AG04450 (cell line): ENCODE measurements at places on chromosomes 3 and 15.

DNA sequence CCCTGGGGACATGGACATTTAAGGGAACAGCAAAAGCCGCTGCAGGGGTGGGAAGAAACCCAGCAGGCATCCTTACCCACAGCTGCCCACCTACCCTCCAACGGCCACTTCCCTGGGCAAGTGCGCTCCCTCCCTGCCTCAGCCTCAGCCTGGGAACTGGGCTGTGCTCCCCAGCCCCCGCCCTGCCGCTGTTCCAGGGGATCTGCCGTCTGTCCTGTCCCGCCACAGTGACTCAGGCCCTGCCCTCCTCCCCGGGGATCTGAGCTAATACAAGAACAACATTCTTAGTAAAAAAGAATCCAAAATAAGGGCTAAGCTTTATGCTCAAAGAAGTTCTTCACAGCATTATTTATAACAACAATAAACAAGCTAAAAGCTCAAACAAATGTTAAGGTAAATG lies 7.4 kb upstream of the IQSEC1 start:
- no peak for DNase-seq

- DNase-seq, result peak; percentile 70
These were observed 17.1 kb downstream of the ZBED2 start for GRCh38 chr3:111577798-111578685.

DNA sequence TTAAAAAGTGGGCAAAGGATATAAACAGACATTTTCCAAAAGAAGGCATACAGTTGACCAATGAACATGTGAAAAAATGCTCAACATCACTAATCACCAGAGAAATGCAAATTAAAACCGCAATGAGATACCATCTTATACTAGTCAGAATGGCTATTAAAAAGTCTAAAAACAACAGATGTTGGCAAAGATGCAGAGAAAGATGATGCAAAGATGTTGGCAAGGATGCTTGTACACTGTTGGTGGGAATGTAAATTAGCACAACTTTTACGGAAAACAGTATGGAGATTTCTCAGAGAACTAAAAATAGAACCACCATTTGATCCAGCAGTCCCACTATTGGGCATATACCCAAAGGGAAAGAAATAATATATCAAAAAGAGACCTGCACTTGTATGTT lies 53.5 kb downstream of the TLNRD1 start:
- DNase-seq, result no peak

- no peak for DNase-seq
These were observed 119.1 kb downstream of the B3GALNT1 start for GRCh38 chr3:160986069-160986468.

GRCh38 chr3:149473357-149474249 lies 894 bp upstream of the TM4SF4 start:
- no peak for DNase-seq

GRCh38 chr3:279325-279724 lies 82.8 kb downstream of the CHL1 start:
- no peak for DNase-seq

DNA sequence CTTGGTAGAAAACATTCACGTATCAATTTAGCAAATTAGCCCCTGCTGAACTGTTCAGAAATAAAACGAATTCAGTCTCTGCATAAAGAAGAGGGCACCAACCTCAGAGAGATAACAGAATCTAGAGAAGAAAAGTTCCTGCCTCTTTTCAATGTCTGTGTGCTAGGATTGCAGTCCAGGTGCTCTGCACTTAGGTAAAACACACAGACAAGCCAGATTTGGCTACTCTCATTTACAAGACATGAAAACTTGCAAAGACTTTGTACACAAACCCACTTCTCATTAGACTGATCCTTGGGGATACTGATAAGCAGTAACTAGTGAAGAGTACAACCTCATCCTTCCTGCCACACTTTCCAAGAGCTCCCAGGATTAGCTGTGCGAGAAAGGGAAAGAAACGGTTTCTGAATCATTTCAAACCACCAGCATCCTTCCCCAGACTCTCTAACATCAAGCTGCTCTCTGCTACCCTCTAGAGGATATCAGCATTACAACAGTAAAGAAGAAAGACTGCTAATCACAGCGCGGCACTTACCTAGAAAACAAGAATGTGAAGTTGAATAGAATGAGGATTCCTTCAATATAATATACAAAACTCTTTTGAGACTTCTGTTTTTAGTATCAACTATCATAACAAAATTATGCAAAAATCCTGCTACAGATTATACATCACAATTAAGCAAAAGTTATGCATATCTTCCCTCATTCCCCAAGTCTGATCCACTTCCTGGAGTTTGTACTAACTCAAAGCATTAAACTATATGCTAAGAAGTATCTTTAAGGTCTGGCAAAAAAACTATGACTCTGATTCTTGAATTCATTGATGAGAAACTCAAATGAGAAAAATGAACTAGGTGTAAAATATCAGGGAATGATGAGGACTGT lies 306.4 kb downstream of the MAGI1 start:
- DNase-seq, result peak; percentile 41

- DNase-seq, result no peak
These were observed 93.1 kb downstream of the AKAP13 start for GRCh38 chr15:85473455-85473854.

GRCh38 chr3:133676336-133677118 lies 14.8 kb upstream of the TOPBP1 start:
- DNase-seq, result no peak

DNA sequence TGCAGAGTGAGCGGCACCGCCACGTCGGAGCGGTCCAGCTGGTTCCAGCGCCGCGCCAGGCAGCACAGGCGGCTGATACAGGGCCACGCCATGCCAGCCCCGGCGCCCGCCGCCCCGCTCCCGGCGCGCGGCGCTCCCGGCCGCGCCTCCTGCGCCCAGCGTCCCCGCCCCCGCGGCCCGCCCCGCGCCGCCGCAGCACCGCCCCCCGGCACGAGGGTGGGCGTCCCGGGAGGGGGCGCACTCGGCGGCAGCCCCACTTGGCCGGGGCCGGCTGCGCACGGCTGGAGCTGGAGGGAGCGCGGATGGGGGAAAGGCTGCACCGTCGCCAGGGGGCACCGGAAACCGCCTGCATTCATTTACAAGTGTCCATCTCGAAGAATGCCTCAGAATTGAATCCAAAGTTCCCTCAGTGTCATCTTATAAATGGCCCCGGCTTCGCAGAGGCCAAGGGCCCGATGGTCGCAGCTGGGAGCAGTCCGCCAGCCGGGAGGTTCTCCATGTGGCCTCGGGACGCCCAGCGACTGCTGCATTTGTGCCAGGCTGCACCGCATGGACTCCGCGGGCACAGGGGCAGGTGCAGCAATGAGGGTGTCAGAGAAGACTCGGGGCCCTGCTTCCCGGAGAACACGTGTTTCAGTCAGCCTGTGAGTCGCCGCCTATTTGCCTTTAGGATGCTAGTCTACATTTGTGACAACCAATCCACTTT lies at the start of gene MAP6D1:
Gene MAP6D1, minus strand, starts transcription at position 122 of the 706 bp plus-strand sequence. Its CDS starts 30 bp downstream, at position 92.
- DNase-seq, result no peak

GRCh38 chr15:39682366-39682765 lies 100.3 kb downstream of the FSIP1 start:
- no peak for DNase-seq

- DNase-seq, result no peak
These were observed 573 bp upstream of the CEP152 start for GRCh38 chr15:48811325-48811958.

GRCh38 chr15:58795825-58796224 lies 24.7 kb downstream of the MINDY2 start:
- no peak for DNase-seq

DNA sequence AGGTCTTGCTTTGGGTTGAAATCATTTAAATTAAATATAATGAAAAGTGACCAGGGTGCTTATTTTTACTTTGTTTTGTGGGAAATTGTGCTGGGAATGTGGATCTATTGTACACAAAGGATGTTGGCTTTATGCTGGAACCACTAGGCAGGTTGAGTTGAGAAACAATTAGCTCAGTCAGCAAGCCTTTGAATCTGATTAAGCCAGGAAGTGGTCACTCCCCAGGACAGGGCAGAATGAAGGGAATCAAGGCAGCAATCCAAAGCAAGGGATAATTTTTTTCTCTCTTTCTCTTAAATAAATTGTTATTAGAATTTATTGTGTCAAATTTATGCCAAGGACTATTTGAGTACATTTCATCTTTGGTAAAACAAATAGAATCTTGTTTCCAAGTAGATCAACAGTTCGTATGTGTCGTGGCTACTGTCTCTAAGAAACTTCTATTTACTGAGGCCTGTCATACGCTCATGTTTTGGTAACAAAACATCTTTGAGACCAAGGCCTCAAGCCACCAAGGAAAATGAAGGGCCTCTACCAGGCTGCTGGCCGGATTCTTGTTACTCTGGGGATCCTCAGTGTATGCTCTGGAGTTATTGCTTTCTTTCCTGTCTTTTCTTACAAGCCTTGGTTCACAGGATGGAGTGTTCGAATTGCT lies at the start of gene TMEM212:
Gene TMEM212, plus strand, starts transcription at position 486 of the 655 bp plus-strand sequence. Its CDS starts 35 bp downstream, at position 521.
- no peak for DNase-seq

DNA sequence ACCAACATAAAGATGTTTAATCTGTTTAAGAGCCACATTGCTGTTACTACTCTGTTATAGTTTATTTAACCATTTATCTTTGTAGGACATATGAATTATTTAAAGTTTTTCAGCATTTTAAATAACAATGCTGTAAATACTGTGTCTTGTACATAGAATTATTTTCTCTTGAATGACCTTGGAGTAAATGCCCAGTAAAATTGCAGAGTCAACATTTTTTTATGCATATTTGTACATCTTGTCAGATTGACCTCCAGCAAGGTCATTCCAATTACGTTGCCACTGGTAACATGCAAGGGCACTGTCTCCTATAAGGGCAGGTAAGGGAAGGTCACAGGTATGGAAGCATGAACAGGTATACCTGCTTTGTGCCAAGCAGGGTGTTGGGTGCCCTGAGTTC lies 64.3 kb downstream of the RLBP1 start:
- no peak for DNase-seq

GRCh38 chr3:120454076-120454689 lies 3.4 kb upstream of the FSTL1 start:
- no peak for DNase-seq

DNA sequence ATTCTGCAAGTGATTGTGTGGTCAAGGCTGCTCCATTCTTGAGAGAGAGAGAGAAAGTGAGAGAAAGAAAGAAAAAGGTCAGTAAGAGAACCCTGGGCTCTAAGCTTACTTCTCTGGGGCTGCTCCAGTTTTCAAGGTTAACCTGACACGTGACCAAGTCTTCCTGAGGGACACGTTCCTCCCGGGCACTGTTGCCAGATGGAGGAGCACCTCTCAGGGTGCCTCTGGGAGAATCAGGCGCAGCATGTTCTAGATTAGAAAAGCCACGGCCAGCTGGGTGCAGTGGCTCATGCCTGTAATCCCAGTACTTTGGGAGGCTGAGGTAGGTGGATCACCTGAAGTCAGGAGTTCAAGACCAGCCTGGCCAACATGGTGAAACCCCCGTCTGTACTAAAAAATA lies 60.8 kb downstream of the ITGA11 start:
- no peak for DNase-seq

- DNase-seq, result no peak
These were observed 52.7 kb upstream of the NEO1 start for GRCh38 chr15:72999586-72999985.

DNA sequence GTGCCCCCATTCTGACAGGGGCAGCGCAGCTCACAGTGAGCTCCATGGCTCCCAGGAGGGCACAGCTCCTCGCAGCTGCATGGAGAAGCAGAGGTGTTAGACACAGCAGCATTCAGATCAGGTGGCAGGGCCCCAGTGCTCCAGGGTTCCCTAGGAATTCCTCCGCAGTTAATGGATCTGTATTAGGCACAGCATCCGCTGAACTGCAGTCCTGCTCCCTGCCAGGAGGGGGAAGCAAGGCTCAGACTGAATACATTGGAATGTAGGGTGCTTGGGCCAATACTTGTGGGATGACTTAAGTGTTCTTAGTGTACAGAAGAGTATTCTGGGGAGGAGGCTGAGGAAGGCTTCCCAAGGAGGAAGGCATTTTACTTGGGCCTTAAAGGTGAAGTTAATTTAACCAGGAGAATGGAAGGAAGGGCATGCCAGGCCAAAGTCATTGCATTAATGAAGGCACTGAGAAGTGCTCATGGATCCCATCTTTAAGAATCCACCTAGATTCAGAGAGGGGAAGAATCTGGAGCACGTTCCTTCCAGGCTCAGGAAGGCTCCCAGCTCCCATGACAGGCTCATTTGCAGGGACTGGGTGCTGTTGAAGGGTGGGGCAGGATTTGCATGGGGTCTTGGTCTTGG lies 111.6 kb downstream of the RAB11A start:
- peak; percentile 44 for DNase-seq

DNA sequence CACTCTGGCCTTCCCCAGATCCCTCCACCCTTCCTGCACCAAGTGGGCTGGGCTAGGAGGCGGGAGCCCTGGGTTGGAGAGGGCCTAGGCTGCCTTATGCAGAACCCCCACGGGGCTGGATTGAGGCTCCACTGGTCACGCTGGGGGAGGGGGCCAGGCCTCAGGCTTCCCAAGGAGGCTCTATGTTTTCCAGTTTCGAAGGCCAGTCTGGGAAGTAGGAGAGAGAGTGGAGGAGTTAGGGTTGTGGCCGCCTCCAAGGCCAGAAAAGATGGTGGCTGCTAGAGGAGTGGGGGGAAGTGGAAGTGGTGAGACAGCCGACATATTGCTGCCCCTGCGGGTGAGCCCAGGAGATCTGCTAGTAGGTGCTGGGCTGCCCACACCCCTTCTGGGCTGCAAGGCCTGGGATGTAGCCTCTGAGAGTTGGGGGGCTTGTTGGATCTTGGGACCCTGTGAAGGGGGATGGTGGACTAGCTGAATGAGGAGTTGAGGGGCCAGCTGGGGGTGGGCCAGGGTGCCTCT lies 1.2 kb downstream of the GNAI2 start:
- no peak for DNase-seq

DNA sequence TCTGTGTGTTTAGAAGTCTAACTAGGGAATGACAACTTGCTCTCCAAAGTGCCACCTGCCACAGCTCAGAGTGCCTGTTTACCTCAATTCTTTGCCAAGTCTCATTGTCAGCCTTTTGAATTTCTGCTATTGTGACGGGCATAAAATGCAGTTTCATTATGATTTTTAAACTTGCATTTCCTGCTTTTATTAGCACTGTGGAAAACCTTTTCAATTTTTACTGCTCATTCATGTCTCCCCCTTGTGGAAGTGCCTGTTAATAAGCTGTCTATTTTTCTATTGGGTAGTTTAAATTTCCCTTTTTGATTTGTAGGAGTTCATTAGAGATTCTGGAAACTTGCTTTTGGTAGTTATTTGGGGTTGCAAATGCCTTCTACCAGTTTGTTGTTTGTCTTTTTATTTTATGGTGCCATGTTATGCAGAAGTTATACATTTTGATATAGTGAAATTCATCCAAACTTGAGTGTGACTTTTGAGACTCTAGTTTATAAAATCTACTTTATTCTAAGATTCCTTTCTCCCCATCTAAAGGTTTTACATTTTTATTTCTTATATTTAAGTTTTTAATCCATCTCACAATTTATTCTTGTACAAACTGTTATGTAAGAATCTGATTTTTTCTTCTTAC lies 53.9 kb upstream of the FRMD4B start:
- DNase-seq, result no peak

- peak; percentile 77 for DNase-seq
These were observed 10.0 kb downstream of the PLXND1 start for GRCh38 chr3:129596194-129597086.

DNA sequence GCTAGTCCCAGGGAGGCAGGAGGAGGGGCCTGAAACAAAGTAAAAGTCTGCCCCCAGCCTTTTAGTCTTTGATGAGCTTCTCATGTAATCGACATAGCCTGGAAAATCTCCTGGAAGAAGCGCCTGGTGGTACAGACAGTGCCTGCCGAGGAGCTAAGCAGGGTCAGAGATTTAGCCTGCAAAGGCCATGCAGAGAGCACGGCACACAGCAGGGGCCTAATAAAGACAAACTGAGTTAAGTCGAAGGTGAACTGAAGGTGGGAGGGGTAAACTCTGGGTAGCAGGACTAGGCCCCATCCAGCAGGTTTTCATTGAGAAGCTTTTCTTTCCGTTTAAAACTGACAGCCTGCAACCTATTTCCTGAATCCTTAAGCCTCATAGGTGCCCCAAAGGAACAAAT lies 115.5 kb upstream of the ABHD17C start:
- DNase-seq, result no peak
